ENCODE measurements at places on chromosomes 3 and 15. TPM values are rescaled to one million over a fixed set of nuclear protein-coding genes. Genes with fewer than 3 reads are reported as not detected.

PLOD2 gene
- total RNA-seq, result 221 TPM

ROBO2 gene
- total RNA-seq, result not detected

GNAT1 gene
- total RNA-seq, result not detected

PCOLCE2 gene
- 2.8 TPM for total RNA-seq

AKAP13 gene
- 27.3 TPM for total RNA-seq

ITIH1 gene
- not detected for total RNA-seq

ZNF385D gene
- total RNA-seq, result not detected

NOX5 gene
- total RNA-seq, result 2.9 TPM

EXD1 gene
- total RNA-seq, result not detected

DNA sequence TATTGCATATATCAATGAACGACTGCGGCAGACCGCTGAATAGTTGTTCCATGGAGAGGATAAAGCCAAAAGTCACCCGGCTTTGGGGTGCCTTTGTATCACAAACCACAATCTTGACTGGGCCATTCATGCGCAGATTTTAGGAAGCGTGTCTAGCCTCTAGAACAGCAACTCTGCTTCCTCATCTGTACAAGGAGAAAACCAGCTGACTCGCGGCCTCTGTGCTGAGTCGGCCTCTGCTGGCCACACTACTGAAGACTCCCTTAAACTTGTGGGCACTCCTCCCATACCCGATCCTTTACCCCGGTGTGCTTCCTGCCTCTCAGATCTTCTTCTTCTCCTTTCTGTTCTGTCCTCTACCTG lies 872 bp downstream of the DLEC1 start:
- DNase-seq, result peak; percentile 63

- no peak for DNase-seq
Observed at GRCh38 chr3:80159990-80160506, 392.2 kb upstream of the ROBO1 start.

- peak; percentile 31 for DNase-seq
Observed at GRCh38 chr3:126134219-126134975, 46.0 kb downstream of the ALDH1L1 start.

GRCh38 chr3:156416846-156417558 lies 137.9 kb downstream of the SSR3 start:
- DNase-seq, result peak; percentile 62

DNA sequence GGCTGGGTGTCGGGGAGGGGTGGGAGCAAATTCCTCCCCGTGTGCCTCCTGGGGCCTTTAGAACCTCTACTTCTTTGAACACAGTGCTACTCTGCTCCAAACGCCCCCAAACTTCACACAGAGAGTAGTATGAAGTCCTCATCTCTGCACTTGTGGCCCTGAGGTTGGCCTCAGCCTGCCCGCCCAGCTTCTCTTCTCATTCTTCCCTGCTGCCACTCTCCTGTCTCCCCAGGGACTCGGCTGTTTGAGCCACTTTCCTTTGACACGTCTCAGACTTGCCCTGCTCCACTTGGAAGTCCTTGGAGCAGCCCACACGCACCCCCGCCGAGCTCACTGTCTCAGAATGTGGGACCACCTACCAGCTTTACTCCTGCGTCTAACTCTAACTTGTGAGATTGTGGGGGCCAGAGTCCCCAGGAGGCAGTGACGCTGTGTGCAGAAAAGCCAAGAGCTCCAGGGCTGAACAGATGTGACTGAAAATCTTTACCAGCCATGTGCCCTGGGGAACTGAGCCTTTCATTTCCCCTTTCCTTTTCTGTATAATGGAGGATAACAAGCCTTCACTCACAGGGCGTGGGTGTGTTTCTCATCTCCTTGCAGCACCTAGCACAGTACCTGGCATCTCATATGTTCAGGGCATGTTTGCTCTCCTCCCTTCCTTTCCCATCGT lies 233.6 kb upstream of the CTDSPL start:
- no peak for DNase-seq

DNA sequence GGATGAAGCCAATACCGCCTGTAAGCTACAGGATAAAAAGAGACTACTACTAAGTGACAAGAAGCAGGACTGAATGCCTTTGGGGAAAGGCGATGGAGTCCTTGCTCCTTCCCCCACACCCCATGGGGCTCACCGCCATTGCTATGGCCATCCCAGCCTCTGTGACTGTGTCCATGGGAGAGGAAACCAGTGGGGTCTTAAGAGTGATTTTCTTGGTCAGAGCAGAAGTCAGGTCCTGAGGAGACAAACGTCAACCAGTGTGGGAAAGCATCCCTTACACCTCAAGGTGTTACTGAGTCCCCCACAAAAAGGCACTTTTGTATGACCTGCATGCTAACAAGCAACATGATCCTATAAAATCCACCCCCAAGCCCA lies 913 bp downstream of the IMPDH2 start:
- no peak for DNase-seq

- no peak for DNase-seq
Observed at GRCh38 chr3:161500068-161500796, 3.6 kb downstream of the OTOL1 start.

GRCh38 chr3:111861391-111861790 lies 2.3 kb downstream of the PHLDB2 start:
- no peak for DNase-seq

DNA sequence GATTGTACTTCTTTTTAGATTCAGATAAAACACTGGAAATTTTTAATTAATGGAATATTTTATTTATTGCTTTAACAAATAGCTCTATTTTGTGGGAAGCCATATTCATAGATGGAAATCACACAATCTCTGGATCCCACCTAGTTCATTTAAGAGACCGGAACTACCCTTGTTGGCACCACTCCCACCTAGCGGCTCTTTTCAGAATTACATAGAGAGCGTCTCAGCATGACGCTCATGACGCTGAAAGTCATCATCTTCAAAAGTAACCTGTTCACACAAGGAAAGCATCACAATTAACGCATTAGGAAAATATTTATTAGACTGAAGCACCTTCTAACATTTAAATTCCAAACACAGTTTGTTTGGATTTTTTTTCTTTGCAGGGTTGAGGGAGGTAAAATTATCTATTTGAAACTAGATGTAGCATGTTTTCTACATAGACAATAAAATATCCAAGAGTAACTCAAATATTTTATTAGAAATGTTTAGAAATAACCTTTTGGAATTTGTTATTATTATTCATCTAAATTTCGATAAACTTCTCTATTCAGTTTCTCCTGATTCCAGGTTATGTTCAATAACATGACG lies 214.9 kb upstream of the ARRDC4 start:
- DNase-seq, result peak; percentile 39

DNA sequence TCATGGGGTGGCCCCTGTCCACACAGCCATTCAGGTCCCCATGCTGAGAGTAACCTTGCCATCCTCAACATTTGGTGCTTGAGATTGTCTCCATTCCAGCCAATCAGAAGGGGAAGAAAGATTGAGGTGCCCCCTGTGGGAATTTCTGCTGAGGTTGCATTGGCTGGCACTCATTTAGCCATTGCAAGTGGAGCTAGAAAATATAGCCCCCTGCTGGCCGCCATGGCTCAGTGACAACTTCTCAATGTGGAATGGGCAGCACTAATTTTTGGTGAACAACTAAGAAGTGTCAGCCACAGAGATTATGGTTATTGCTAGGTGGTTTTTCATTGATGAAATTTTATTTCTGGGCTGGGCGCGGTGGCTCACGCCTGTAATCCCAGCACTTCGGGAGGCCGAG lies 22.0 kb downstream of the COL6A6 start:
- peak; percentile 24 for DNase-seq

GRCh38 chr15:89652131-89652530 lies 3.1 kb downstream of the KIF7 start:
- no peak for DNase-seq

DNA sequence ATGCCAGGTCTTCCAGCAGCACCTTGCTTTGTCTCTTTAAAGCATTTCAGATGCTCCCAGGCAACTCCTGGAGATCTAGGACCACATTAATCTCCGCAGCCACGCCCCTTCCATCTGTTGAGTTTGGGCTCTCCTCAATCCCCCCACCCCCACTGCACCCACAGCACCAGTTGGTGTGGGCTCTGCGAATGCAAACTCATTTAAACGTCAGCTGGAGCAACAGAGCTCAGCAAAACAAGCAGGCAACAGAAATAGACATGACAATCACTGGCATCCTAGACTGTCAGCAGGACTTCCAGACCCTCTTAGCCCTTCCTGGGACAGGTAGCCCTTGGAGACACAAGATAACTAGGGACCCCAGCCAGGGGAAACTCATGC lies 106.9 kb downstream of the LSM3 start:
- no peak for DNase-seq

DNA sequence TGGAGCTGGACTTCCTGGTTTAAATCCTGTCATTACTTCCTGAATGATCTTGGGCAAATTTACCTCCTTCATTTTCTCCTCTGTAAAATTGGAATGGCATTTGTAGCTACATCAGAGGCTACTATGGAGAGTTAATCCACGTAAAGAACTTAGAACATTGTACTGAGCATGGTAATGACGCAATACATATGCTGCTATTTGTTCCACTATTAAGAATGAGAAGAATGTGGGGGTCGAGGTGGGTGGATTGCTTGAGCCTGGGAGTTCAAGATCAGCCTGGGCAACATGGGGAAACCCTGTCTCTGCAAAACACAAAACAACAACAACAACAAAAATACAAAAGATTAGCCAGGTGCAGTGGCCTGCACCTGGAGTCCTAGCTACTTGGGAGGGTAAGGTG lies 250.6 kb downstream of the RYR3 start:
- DNase-seq, result no peak

DNA sequence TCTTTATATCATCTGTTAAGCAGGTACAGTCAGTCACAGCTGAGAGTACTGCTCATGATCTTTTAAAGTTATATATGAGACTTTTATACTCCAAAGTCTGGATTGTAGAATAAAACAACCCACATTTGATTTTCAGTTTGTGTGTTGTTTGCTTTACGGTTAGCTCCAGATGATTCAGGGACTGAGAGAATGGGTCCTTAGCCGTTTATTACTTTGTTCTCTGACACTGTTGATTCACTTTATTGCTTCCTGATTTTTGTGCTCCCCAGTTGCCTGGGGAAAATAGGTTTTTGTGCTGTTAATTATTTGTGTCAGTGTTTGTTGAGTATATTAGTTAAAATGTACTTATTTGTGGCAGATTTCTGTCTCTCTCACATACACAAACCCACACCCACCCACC lies 8.6 kb upstream of the EBLN2 start:
- DNase-seq, result no peak

- no peak for DNase-seq
Observed at GRCh38 chr15:37077623-37078351, 22.6 kb downstream of the MEIS2 start.

- DNase-seq, result no peak
Observed at GRCh38 chr15:64938192-64938591, 26.5 kb downstream of the ANKDD1A start.

GRCh38 chr3:31831591-31831990 lies 149.5 kb downstream of the OSBPL10 start:
- no peak for DNase-seq

DNA sequence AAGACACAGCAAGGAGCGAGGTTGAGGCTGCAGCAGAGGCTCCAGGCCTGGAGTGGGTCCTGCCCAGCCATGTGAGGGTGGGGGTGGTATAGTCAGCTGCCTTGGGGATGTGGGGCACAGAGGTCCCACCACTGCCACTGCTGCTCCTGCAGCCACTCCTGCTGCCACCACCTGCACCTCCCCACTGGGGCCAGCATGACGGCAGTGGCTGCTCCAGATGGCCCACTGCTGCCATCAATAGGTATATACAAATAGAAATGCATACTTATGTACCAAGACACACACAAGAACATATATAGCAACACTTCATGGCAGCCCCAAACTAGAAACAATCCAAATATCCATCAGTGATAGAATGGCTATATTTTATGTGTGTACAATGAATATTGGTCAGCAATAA lies 10.0 kb upstream of the TOP2B start:
- DNase-seq, result no peak

- no peak for DNase-seq
Observed at GRCh38 chr3:187481426-187481825, 113.2 kb downstream of the RTP4 start.

GRCh38 chr3:83649692-83650091 lies 1309.1 kb upstream of the CADM2 start:
- no peak for DNase-seq

- DNase-seq, result peak; percentile 29
Observed at GRCh38 chr15:32029862-32030781, at the start of gene CHRNA7. Gene CHRNA7, plus strand, starts transcription at chr15:32030515. Its CDS starts 80 bp downstream, at chr15:32030595.

DNA sequence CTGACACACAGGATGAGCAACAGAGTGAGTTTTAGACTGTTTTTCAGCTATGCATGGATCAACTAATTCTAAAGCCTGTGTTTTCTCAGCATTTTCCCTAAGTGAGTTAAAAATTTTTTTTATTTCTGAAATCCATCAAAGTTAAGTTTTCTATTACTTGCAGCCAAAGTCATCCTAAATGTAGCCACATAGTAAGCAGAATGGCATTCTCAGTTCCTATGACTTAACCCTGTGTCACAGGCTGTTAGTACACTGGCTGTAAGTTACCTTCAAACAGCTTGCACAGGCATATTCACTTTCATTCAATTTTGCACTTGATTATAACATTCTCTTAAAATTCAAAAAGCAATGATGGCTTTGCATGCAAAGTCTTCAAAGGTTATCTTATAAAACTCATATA lies 368.2 kb downstream of the OCA2 start:
- DNase-seq, result no peak

DNA sequence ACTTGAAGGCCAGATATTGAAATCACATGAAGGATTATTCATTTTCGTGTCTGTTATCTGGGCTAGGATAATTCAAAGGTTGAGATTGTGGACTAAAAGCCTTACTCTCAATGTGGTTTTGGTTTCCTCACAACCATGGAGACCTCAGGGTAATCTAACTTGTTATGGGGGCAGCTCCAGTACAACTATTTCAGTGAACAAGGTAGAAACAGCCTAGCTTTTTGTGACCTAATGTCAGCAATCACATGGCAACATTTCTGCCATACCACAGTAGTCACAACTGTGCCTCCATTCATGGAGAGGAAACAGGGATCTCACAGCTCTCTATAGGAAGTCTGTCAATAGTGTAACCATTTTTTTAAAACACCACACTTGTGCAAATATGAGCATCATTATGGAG lies 62.4 kb upstream of the RARB start:
- DNase-seq, result peak; percentile 28

GRCh38 chr15:55907797-55908196 lies 85.6 kb downstream of the NEDD4 start:
- DNase-seq, result peak; percentile 98

GRCh38 chr3:85148036-85148435 lies 189.2 kb downstream of the CADM2 start:
- no peak for DNase-seq

DNA sequence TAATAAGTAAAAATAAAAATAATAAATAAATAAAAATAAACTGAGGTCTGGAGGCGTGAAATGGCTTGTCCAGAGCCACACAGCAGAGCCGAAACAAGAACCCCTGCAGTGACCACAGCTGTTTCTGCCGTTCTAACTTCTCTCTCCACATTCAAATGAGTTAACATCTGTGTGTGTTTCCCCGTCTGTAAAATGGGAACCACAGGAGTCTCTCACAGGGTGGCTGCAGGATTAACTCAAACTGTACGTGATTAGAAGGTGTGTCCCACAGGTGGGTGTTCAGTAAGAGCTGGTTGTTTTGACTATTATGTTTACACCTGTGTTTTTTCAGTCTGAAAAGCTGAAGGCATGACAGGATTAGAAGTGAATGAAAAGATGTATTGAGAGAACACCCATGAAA lies 27.0 kb upstream of the MUC4 start:
- no peak for DNase-seq

Data from RPMI7951 (cell line).